Stimulated activated CD8-positive, alpha-beta memory T cell treated with anti-CD3 and anti-CD28 coated beads, Interleukin-7, amount 100 ng/mL, for 1 hour (primary cell): ENCODE measurements at places on chromosomes 6 and 20.

DNA sequence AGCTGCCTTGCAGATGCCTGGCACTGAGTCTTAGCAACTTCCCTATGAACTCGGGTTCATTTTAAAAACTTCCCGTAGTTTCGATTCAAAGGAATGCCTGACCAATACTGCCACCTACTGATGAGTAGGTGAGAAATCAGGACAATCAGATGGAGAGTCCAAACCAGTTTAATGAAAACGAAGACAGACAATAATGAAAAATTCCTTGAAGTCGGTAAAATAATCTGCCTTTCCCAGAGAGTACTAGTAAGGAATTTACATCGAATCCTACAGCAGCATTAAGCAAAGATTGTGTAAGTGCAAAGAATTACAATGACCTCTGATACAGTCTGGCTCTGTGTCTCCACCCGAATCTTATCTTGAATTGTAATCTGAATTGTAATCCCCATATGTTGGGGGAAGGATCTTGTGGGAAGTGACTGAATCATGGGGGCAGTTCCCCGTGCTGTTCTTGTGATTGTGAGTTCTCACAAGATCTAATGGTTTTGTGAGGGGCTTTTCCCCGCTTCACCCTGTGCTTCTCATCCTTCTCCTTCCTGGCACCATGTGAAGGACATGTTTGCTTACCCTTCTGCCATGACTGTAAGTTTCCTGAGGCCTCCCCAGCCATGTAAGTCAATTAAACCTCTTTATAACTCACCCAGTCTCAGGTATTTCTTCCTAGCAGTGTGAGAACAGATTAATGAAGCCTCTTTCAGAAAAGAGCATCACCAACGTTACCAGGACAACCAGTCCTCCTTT is 134.4 kb downstream of the ARHGAP18 start:
- DNase-seq: no peak

GRCh38 chr6:111803804-111804203 is 69.4 kb downstream of the FYN start:
- no peak for DNase-seq

GRCh38 chr6:1616701-1617463 is 7.2 kb downstream of the FOXC1 start:
- DNase-seq: no peak

GRCh38 chr20:44485078-44485829 is 9.6 kb downstream of the TTPAL start:
- DNase-seq: no peak

DNA sequence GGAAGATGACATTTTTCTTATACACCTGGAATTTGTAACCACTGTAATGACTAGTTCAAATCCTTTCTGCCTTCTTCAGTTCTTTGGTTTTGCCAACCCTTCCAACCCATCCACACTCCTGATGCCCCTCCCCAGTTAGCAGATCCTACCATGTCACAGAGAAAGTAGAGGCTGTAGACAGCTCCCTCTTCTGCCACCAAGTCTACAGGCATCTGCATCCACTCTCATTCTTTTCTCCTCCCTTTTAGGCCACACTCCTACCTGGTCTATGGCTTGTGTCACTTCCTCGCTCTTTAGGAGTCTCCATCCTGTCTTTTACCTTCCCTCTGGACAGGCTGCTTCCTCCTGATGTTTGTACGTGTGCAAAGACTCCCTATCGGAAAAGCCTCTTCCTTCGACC is 13.5 kb upstream of the STK38 start:
- no peak for DNase-seq

DNA sequence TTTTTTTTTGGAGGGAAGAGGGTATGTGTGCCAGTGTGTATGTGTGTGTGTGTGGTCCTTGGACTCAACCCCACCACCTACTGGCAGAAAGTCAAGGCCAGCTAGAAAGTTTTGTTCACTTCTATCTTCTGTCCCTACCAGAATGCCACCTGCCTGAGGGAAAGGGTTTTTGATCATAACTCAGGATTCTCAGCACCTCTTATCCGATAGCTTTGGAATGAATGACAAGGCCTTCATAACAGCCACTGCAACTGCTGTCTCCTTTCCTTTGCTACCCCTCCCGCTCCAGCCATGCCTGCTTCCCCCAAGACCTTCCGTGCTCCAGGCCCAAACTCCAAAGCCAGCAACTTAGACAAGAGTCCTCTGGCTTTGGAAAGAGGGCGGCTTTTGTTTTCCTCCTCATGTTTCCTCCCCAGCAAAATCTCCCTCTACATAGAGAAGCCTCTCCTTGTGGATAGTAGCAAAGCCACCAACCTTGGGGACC is 18.7 kb downstream of the BTN3A1 start:
- DNase-seq: no peak

DNA sequence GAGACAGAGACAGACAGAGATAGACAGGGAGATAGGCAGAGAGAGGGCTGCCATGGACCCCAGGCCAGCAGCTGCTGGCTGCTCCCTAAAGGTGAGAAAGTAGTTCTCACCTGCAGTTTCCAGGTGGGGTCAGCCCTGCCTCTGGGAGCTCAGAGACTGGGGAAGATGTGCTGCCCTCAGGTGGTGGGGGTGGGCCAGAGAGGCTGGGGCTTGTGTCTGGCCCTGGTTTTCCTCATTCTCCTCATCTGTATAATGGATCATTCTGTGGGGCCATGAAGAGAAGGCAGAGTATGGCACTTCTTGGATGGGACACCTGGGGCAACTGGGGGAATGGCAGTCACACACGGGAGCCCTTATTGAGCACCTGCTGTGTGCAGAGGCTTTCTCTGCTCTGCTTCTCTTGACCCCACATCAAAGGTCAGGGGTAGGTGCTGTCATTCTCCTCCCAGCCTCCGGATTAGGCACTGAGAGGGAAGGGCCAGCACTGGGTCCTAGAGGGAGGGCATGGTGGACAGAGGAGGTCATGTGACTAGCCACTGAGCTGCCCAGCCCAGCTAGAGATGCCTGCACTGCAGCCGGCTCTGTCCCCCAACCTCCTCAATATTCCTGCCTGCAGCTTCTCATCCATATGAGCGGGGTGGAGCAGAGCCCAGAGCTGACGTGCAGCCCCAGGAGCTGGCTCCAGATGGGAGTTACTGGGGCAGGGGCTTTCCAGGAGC is 4.1 kb downstream of the ANGPT4 start:
- no peak for DNase-seq
